ENCODE measurements at places on chromosomes 4 and X. TPM values are rescaled to one million over a fixed set of nuclear protein-coding genes. Genes with fewer than 3 reads are reported as not detected.
A peak's percentile ranks its signal among the peaks of the same experiment; 100 is the strongest.

- H3K4me1 ChIP-seq, result no peaks in the 10 kb centered on the region
- no peak for DNase-seq
- no peak overlapping the region for H3K4me3 ChIP-seq
- no peaks in the 10 kb centered on the region for H3K27me3 ChIP-seq
- H3K36me3 ChIP-seq, result no peaks in the 10 kb centered on the region
These were observed 29.9 kb upstream of the PCDH19 start for GRCh38 chrX:100440006-100440405.

GRCh38 chr4:165191814-165192499 lies 15.4 kb upstream of the KLHL2 start:
- DNase-seq, result no peak
- no peak overlapping the region for H3K4me3 ChIP-seq
- H3K4me1 ChIP-seq, result no peaks in the 10 kb centered on the region
- H3K27me3 ChIP-seq, result no peaks in the 10 kb centered on the region
- no peaks in the 10 kb centered on the region for H3K36me3 ChIP-seq

- no peaks in the 10 kb centered on the region for H3K36me3 ChIP-seq
- H3K4me1 ChIP-seq, result peaks cover 4% of the 10 kb centered on the region
- peak overlapping the region; percentile 23 for H3K4me3 ChIP-seq
These were observed 13.5 kb downstream of the PRKX start for GRCh38 chrX:3699821-3700381.

GRCh38 chrX:13834355-13834754 lies 17.5 kb upstream of the GPM6B start:
- no peaks in the 10 kb centered on the region for H3K27me3 ChIP-seq
- H3K36me3 ChIP-seq, result no peaks in the 10 kb centered on the region
- H3K4me1 ChIP-seq, result no peaks in the 10 kb centered on the region
- DNase-seq, result no peak

- no peaks in the 10 kb centered on the region for H3K27me3 ChIP-seq
- H3K4me1 ChIP-seq, result no peaks in the 10 kb centered on the region
- DNase-seq, result no peak
- H3K27ac ChIP-seq, result no peak overlapping the region
- H3K4me3 ChIP-seq, result no peak overlapping the region
These were observed 11.6 kb downstream of the PAGE4 start for GRCh38 chrX:49840679-49841078.

MANBA gene
- 21.7 TPM for total RNA-seq

- peaks cover 10% of the 10 kb centered on the region for H3K27me3 ChIP-seq
- H3K36me3 ChIP-seq, result no peaks in the 10 kb centered on the region
- no peak overlapping the region for H3K4me3 ChIP-seq
- H3K4me1 ChIP-seq, result no peaks in the 10 kb centered on the region
These were observed 172.9 kb downstream of the KCNIP4 start for GRCh38 chr4:21775703-21776102.

- no peaks in the 10 kb centered on the region for H3K4me1 ChIP-seq
- no peaks in the 10 kb centered on the region for H3K36me3 ChIP-seq
- H3K27ac ChIP-seq, result no peak overlapping the region
- no peaks in the 10 kb centered on the region for H3K27me3 ChIP-seq
- no peak for DNase-seq
These were observed 43.9 kb upstream of the KLF3 start for GRCh38 chr4:38620065-38620464.

SLC2A9 gene
- 18.7 TPM for total RNA-seq

- H3K4me3 ChIP-seq, result no peak overlapping the region
- H3K27me3 ChIP-seq, result no peaks in the 10 kb centered on the region
These were observed 249.4 kb downstream of the ARHGAP10 start for GRCh38 chr4:147981305-147981704.

GRCh38 chrX:87518504-87518903 lies 902 bp downstream of the KLHL4 start:
- no peaks in the 10 kb centered on the region for H3K36me3 ChIP-seq
- DNase-seq, result no peak
- H3K4me1 ChIP-seq, result no peaks in the 10 kb centered on the region

- peaks cover 48% of the 10 kb centered on the region for H3K4me1 ChIP-seq
- H3K27ac ChIP-seq, result no peak overlapping the region
- no peak for DNase-seq
- no peaks in the 10 kb centered on the region for H3K36me3 ChIP-seq
- no peak overlapping the region for H3K4me3 ChIP-seq
These were observed 110.3 kb downstream of the UCHL1 start for GRCh38 chr4:41366911-41367517.

DNA sequence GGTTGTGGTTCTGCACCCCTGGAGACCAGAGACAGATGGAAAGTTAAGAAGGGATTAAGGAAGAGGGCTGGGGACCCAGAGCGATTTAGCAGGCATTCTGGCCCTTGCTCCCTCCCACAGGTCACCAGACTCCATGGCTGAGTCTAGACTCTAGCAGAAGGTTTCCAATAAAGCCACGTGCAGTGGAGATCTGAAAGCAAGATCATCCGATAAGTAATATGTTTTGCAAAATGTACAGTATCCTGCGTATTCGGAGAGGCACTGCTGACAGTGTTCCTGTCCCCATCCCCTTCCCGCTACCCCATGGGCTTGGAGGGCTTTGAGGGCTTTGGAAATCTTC lies 531 bp upstream of the GPRIN3 start:
- no peaks in the 10 kb centered on the region for H3K36me3 ChIP-seq
- DNase-seq, result no peak
- peaks cover 9% of the 10 kb centered on the region for H3K4me1 ChIP-seq
- peak overlapping the region; percentile 41 for H3K4me3 ChIP-seq
- H3K27ac ChIP-seq, result peak overlapping the region; percentile 51

MSMO1 gene
- 177 TPM for total RNA-seq

DNA sequence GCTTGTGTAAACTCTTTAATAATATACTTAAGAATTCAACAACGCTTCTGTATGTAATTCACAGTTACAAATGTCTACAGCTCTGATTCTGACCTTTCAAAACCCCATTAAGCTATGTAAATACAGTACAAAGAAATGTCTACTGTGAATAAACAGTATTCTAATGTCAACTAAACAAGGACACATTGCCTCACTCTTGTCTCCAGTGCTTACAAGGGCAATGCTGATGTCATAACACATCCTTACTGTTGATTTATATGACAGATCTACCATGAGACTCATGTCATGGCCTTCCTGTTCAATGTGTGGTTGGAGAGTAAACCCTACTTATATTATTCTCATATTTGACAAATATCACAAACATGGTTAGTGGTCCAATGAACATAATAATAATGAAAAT lies 256.1 kb upstream of the ADGRL3 start:
- H3K4me1 ChIP-seq, result no peaks in the 10 kb centered on the region
- no peak overlapping the region for H3K27ac ChIP-seq

RHOH gene
- 3.0 TPM for total RNA-seq

RAP1GDS1 gene
- total RNA-seq, result 19.4 TPM
